ENCODE measurements at places on chromosomes 7 and 10. TPM values are rescaled to one million over a fixed set of nuclear protein-coding genes. Genes with fewer than 3 reads are reported as not detected.

CYP3A4 gene
- not detected for total RNA-seq

GRCh38 chr7:97009753-97010732 is 4.7 kb downstream of the DLX6 start:
- peaks cover 84% of the 10 kb centered on the region for H3K27me3 ChIP-seq
- H3K4me3 ChIP-seq, result no peak overlapping the region
- H3K27ac ChIP-seq, result no peak overlapping the region
- H3K36me3 ChIP-seq, result no peaks in the 10 kb centered on the region
- peaks cover 7% of the 10 kb centered on the region for H3K4me1 ChIP-seq
- no peak for DNase-seq

GRCh38 chr10:97123765-97124164 is 62.0 kb downstream of the SLIT1 start:
- H3K36me3 ChIP-seq, result no peaks in the 10 kb centered on the region
- no peak overlapping the region for H3K4me3 ChIP-seq
- H3K27me3 ChIP-seq, result peaks cover 22% of the 10 kb centered on the region
- H3K4me1 ChIP-seq, result no peaks in the 10 kb centered on the region

GRCh38 chr7:98483276-98483963 is 82.5 kb upstream of the BAIAP2L1 start:
- H3K27me3 ChIP-seq, result no peaks in the 10 kb centered on the region
- no peaks in the 10 kb centered on the region for H3K4me1 ChIP-seq
- H3K27ac ChIP-seq, result no peak overlapping the region
- H3K4me3 ChIP-seq, result no peak overlapping the region
- no peak for DNase-seq

GRCh38 chr10:91335147-91335546 is 75.0 kb upstream of the HECTD2 start:
- no peak overlapping the region for H3K4me3 ChIP-seq
- no peaks in the 10 kb centered on the region for H3K4me1 ChIP-seq
- peaks cover 2% of the 10 kb centered on the region for H3K27me3 ChIP-seq
- DNase-seq, result no peak

DNA sequence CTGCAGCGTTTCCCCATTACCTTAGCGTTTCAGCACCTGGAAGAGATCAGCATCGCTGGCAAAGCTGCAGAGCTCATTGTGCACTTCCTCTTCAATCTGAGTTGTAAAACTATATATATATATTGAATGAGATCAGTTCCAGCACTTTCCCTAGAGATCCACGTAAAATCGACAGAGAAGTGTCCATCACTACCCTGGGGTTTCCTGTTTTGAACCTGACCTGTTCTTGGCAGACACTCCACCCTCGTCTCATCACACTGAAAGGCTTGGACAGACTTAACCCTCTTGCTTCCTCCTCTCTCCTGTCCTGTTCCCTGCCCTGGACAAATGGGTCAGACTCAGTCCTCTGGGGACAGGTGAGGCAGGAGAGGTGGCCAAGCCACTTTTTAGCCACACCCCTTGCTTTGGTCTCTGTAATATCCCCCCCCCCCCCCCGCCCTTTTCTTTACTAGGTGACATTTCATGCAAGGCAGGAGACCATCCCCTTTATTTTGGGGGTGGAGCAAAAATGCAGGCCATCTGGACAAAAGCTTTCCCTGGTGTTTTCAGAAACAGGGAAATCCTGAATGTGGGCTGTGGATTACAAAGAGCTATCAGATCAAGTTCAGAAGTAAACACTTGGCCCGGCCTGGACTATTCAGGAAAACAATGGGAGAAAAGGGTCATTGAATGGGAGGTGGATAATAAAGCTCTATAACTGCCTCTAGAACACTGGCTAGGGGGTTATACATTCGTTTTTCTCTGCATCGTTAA is 83.7 kb upstream of the KDM7A start:
- H3K4me1 ChIP-seq, result peaks cover 51% of the 10 kb centered on the region
- no peak overlapping the region for H3K4me3 ChIP-seq
- H3K36me3 ChIP-seq, result peaks cover 23% of the 10 kb centered on the region
- no peak overlapping the region for H3K27ac ChIP-seq
- DNase-seq, result no peak
